Stimulated activated CD8-positive, alpha-beta memory T cell treated with anti-CD3 and anti-CD28 coated beads, Interleukin-4, amount 100 ng/mL, for 24 hours (primary cell): ENCODE measurements at places on chromosomes 12 and 14.

GRCh38 chr14:90571149-90571947, 174.5 kb downstream of the CALM1 start:
- no peak for DNase-seq

DNA sequence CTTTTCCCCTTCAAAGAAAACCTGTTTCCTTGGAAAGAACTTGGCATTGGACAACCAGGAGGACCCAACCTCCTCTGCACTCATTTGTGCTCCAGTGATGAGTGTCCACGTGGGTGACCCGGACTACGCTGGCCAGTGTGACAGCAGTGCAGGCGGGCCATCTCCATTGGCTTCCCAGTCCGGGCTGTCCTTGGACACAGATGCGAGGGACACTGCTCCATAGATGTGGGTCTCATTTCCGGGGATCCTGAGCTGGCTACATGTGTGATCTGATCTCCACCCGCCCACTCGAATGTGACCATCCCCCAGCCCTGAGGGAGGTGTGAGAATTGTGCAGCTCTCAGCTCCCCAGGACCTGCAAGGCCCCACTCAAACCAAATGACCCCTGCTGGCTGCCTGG, 836.6 kb upstream of the TMEM132C start:
- DNase-seq = no peak

DNA sequence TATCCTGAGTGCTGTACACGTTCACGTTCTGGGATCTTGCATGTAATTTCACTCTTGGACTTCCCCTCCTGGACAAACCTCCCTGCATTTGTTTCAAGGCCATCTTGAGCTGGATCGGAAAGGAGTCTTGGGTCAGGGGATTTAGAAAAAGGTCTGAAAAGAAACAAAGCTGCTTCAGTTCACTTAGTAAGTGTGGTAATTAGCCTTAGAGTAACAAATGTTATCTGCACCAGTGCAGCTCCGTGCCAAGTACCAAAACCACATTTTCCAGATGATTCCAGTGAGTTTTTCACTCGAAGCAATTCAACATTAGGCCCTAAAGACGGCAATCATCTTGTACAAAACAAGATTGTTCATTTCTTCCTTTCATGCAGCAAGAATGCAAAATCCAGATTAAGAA, 39.4 kb upstream of the ATXN2 start:
- no peak for DNase-seq

- no peak for DNase-seq
Observed at GRCh38 chr12:117855165-117855564, 113.6 kb downstream of the KSR2 start.

GRCh38 chr14:68690089-68690958, 102.5 kb downstream of the ZFP36L1 start:
- DNase-seq = no peak

- DNase-seq = no peak
Observed at GRCh38 chr12:65022960-65023359, 98.1 kb downstream of the WIF1 start.

DNA sequence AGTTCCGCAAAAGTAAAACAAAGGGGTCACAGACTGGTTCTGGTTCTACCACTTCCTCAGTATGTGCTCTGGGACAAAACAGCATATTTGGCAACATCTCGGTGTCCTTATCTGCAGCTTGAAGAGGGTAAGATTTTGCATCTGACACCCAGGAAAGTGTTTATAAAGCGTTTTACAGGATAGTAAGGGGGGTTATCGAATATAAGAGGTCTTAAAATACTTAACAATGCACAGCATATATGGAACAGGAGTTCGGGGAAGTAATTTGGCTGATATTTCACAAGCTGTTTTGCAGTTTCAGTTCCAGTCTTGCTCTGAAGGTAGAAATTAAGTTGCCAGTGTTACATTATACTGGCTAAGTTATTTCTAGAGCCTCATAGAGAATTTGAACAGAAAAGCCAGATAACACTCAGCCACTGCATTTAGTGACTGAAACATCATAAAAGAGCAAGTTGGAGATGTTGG, 904 bp upstream of the MAP4K5 start:
- DNase-seq = no peak

- no peak for DNase-seq
Observed at GRCh38 chr12:2286461-2287131, 233.8 kb downstream of the CACNA1C start.

DNA sequence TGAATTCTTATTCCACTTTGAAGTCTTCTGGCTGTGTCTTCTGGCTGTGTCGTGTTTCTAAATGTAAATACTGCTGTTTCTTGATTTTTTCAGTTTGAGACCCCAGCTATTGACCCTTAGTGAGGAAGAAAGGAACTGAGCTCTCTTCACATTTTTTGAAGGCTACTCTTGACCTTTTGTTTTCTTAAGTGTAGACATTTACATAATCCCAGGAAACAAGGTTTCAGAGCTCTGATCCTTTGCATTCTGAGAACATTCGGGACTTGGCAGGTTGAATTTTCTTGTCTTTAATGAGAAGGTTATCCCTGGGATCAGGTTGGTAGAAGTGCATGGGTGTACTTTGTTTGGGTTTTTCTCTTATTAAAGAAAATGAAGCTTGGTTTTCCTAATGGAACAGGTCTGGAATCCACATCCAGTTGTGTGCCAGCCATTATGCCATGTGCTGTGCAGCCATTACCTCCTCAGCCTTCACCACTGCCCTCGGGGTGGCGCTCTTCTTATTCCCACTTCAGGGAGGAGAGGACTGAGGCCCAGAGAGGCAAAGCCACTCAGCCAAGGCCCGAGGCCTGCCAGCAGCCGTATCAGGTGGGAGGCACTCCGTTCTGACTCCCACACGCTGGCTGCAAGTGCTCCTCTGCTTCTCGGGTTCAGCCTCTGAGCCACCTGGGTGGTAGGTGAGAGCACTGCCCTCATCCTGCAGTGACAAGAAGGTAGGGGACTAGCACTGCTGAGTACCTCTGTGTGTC, 120.9 kb downstream of the BEGAIN start:
- DNase-seq = no peak

DNA sequence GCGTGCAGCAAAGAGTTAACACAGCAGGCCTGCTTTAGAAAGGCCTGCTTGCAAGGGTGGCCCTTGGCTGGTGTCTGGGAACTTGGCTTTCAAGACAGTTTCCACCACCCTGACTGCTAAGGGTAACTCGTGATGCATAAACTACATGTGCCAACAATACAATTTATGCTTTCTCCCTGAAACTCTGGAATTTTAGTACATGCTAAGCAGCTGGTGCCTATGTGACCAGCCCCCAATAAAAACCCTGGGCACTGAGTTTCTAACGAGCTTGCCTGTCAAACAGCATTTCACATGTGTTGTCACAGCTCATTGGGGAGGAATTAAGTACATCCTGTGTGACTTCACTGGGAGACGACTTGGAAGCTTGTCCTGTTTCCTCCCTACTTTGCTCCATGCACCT, 133.1 kb downstream of the SLC5A8 start:
- DNase-seq = no peak

DNA sequence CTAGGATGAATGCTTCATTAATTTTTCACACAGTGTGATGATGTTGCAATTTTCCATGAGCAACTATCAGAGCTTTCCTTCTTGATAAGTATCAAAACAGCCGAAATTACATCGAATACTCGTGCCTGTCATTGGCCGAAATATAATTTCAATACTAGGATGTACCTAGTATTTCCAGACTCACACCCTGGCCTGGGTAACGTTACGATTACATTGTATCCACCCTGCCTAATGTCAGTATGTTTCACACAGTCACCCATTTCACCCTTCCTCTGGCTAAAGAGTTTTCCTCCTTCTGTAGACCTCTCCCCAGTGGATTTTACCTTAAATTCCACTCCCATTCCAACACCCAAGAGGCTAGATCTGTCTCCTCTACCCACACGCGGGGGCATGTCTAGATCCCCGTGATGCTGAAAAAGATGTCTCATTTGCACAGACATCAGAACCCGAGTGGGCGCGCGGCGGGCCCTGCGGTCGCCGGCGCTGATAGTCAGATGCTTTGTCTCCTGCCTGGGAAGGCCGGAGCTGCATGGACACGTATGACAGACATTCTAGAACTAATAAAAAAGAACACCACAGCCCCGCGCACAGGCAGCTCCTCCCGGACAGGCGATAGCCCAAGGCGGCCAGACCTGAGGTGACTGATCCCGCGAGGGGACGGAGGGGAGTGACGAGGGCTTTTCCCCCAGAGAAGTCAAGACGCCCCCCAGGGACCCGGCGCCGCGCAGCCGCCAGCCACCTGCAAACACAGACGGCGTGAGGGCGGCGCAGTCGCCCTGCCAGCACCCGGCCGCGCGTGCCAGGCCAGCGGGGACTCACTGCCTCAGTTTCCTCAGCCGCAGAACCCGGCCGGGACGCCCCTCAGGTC, 723 bp downstream of the KIF21A start:
- DNase-seq = peak; percentile 33

- DNase-seq = no peak
Observed at GRCh38 chr14:73663548-73664212, 18.9 kb downstream of the DNAL1 start.

GRCh38 chr14:22883173-22883976, at the start of gene REM2:
Gene REM2 (plus strand): TSS chr14:22883222. CDS start chr14:22883288, 66 bp downstream.
- no peak for DNase-seq

GRCh38 chr14:31950764-31951637, 126.1 kb upstream of the ARHGAP5 start:
- DNase-seq = no peak

- DNase-seq = no peak
Observed at GRCh38 chr14:102863381-102863780, 59.1 kb upstream of the AMN start.
